Nucleus accumbens (tissue), 56 donors: ENCODE measurements at places on chromosomes 5 and 9.
A peak's percentile ranks its signal among the peaks of the same experiment; 100 is the strongest.

GRCh38 chr9:114120192-114121014, 21.3 kb upstream of the KIF12 start:
- DNase-seq, result no peak

DNA sequence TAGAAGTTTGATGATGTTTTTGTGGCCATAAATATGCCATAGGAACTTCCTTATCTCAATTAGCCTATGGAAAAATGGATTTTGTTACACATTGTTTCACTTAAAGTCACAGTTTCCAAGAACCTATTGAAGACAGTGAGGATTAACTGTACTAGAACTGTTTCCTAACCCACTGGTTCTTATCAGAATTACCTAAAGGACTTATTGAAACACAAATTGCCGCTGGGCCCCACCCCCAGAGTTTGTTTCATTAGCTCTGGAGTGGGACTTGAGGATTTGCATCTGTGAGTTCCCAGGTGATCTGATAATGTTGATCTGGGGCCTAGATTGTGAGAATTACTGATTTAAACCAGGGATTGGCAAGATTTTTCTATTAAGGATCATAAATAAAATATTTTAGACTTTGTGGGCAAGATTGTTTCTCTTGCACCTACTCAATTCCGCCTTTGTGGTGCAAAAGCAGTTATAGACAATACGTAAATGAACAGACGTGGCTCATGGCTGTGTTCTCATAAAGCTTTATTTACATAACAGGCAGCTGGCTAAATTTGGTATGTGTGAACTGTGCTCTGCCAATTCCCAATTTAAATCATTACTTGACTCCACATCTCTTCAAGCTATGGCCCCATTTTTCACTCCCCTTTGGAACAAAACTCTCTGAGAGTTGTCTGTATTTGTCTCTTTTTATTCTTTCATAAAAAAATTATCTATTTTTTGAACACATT, 9.3 kb downstream of the JAK2 start:
- DNase-seq, result no peak

- no peak for DNase-seq
Measured at GRCh38 chr5:34539183-34539582, 116.9 kb upstream of the RAI14 start.

DNA sequence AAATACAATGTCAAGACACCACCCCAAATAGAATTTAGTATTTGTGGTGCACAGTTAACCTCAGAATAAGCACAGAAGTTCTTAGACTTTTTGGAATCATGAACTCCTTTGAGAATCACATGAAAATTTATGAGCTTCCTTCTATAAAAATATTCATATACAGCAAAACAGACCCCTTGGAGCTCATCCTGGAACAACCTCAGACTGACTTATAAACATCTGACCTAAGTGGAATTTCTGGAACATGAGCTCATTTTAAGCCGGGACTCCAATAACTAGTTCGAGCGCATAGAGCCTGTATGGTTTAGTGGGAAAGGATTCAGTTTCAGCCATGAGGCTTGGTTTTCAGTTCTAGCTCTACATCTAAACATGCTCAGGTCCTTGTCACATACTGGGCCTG, 192.3 kb downstream of the DEPDC1B start:
- no peak for DNase-seq

- peak; percentile 38 for DNase-seq
Measured at GRCh38 chr5:139708877-139709581, 60.9 kb downstream of the CXXC5 start.

- DNase-seq, result no peak
Measured at GRCh38 chr5:81205058-81205457, 28.1 kb upstream of the CKMT2 start.

DNA sequence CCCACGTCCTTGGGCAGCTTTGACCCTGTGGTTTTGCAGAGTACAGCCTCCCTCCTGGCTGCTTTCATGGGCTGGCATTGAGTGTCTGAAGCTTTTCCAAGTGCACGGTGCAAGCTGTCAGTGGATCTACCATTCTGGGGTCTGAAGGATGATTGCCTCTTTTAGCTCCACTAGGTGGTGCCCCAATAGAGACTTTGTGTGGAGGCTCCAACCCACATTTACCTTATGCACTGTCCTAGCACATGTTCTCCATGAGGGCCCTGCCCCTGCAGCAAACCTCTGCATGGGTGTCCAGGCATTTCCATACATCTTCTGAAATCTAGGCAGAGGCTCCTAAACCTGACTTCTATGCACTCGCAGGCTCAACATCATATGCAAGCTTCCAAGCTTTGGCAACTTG, 644.2 kb upstream of the CDH9 start:
- no peak for DNase-seq

DNA sequence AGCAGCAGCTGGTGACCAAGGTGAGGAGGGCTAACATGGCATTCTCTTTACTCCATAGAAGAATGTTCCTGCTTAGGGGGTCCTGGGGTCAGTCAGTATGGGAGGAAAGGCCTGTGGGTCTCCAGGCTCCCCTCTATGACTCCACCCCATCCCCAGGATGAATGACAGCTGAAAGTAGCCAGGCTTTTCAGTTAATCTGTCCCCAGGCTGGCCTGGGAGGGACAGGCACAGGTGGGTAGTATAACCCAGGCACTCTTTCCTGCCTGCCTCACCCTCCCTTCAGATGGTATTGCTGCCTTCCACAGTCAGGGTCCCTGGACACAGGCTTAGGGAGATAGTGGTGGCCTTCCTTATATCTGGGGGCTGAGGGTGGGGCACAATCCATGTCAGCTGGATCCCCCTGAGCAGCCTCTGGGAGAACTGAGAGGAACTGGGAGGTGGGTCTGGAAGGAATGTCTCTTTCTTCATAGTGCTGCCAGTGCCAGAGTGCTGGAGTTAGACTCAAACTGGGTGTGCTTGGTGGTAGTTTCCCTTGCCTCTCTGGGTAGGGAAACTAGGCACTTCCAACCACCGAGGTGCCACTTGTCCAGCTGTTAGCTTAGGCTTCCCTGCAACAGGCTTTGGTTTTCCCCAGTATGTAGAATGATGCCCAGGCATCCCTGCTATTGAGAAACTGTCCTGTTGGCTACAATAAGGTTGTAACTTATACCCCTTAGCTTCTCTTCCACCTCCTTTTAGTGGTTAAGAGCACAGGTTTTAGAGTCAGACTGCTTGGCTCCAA, 27.8 kb downstream of the LARP1 start:
- no peak for DNase-seq

DNA sequence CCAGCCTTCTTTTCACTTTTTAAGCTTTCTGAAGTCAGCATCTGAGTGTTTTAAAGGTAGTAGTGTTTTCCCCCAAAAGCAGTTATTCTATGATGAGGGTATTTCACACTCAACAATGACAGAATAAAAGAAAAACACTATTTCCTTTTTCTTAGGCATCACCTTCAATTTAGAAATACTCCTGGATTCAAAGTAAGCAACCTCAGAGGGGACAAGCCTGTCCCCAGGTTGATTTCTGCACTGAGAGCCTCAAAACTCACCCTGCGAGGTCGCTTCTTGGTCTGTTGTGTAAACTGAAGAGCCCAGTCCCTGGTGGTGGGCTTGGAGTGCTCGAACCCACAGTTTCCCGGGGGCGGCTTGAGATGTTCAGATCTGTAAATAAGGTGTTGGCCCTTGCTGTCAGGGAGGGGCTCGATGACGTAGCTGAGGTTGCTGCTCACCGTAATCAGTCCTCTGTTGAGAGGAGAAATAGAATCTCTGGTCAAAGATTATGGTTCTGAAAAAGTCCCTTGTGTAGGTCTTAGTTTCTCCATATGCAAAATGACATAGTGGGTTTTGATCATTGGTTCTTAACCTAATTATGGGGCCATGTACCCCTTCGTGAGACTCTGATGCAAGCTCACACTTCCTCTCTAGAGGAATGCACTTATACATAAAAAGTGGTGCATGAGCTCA, 55.9 kb downstream of the ADAM19 start:
- DNase-seq, result no peak

GRCh38 chr9:123894822-123895221, 35.1 kb downstream of the DENND1A start:
- no peak for DNase-seq

DNA sequence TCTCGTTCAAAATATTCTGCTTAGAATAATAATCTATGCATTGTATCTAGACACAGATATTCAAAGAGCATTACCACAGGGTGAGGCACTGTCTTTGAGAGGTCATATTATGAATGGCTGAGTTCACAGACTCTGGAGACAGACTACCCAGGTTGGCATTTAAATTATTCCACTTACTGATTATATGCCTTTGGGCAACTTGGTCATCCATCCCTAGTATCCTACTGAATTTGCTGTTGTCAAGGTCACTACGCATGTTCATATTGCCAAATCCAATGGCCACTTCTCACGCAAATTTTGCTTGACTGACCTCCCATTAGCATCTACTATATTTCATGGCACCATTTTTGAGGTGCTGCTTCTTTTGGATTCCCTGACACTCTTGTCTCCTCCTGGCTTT, 498.6 kb upstream of the TLE4 start:
- DNase-seq, result no peak

GRCh38 chr9:74951107-74951720, 1.5 kb downstream of the C9orf40 start:
- DNase-seq, result no peak

- no peak for DNase-seq
Measured at GRCh38 chr5:124812771-124813358, 66.4 kb upstream of the ZNF608 start.

- no peak for DNase-seq
Measured at GRCh38 chr5:84181093-84181492, 203.6 kb downstream of the EDIL3 start.

- no peak for DNase-seq
Measured at GRCh38 chr5:65730910-65731309, 8.9 kb downstream of the NLN start.

DNA sequence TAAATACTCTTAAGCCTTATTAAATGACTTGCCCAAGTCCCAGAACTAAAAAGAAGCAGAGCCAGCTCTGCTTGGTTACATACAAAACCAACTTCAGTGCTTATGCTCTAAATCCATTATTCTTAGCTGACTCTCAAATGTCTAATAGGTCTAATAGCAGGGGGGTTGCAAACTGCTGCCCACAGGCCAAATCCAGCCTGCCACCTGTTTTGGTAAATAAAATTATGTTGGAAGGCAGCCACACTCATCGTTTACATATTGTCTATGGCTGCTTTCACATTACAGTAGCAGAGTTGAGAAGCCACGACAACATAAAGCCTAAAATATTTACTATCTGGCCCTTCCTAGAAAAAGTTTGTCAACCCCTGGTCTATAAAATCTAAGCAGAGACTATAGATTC, 69.0 kb downstream of the KLHL3 start:
- DNase-seq, result no peak

- DNase-seq, result no peak
Measured at GRCh38 chr5:140713562-140714094, 13.4 kb downstream of the ZMAT2 start.

DNA sequence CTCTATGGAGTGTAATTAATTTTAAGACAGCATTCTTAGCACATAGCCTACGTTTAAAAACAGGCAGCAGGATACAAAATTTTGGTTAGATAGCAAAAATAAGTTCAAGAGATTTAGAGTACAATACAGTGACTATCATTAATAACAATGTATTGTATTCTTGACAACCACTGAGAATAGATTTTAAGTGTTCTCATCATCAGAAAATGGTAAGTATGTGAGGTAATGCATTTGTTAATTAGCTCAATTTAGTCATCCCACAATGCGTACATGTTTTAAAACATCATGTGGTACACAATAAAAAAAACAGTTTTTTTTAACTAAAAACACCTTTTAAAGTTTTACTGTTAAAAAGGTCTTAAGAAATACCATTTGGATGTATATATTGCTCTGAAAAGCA, 94.2 kb downstream of the MUSK start:
- DNase-seq, result no peak

- no peak for DNase-seq
Measured at GRCh38 chr5:157294407-157295091, 28.6 kb downstream of the CYFIP2 start.

DNA sequence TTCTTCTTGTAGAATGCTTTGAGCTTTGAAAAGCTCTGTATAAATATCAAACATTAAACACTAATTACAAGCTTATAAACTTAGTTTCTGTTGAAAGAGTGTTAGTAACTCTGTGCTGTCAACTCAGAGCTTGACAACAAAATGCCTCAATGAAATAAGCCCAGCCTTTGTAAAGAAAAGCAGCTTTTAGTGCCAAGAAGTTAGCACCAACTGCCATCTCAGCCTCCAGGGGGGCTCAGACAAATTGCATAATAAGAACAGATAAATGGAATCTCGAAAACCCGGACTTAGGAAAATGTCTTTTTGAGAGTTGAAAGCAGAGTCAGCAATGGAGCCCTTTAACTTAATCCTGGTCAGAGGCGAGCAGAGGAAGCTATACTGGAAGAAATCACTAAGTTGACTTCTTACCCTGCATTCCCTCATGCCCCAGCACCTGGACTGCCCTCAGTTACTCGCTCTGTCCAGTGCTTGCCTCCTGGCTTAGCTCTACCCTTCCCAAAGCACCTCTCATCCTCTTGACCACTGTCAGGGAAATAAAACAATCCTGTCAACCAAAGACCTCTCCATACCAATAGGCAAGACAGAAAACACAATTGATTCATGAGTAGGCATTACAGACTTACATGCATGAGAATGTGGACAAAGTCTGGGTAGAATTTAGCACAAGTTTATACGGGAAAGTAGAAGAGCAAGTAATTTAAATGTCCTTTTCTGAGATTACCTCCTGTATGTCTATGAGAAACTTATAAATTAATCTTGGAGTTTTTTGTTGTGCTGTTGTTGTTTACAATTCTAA, 352.7 kb downstream of the ZNF608 start:
- DNase-seq, result no peak

DNA sequence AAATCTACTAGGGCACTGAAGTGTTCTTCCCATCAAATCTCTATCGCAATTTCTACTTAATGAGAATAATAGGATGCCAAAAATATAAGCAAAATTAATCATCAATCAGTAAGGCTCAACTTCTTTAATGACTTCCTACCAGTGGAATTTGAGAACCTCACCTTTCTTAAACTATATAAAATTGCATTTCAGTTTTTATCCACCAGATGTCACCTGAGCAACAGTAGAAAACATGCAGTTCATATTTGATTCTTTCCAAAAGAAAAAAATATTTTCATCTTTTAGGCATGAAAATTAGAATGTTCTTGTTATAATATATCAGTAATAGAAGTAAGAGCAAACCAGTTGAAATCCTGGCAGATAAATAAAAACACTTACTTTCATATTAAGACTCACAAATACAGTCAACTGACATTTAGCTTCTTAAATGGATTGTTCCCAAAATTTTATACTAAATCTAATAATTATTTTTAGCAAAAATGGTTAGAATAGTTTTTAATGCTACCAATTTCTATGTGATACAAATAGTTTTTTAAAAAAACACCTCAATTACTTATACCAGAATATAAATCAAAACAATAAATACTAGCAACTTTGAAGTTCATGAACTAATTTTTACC, 13.4 kb upstream of the CCDC112 start:
- DNase-seq, result no peak

GRCh38 chr5:135153661-135154060, 119.6 kb upstream of the PITX1 start:
- no peak for DNase-seq

GRCh38 chr5:135272311-135272805, 126.7 kb downstream of the MACROH2A1 start:
- DNase-seq, result no peak

DNA sequence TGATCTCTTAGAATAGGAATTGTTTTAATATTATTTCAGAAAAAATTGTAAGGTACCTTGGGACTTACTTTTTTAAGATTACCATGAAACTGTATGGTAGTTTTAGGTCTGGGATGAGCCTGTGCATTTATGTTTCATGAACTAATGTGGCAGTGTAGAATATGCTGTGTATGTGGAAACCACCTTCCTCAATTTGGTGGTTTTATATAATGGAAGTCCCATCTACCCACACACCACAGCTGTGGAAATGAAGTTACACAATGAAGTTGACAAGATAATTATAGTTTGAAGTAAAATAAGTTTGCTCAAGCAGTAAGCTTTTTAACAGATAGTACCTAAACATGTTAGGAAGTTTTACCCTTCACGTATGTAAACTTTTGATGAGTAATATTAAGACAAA, 24.4 kb downstream of the WDR36 start:
- DNase-seq, result no peak
